Small intestine (tissue), 16 donors: ENCODE measurements at places on chromosomes 13 and 19. TPM values are rescaled to one million over a fixed set of nuclear protein-coding genes. Genes with fewer than 3 reads are reported as not detected.

- no peak for DNase-seq
These were observed 80.6 kb downstream of the NUFIP1 start for GRCh38 chr13:44908712-44909111.

GRCh38 chr19:20151617-20152145 lies 15.3 kb upstream of the ZNF486 start:
- DNase-seq = no peak

The KIR3DL1 gene
- polyA plus RNA-seq = not detected

The COL5A3 gene
- 0.67 TPM for polyA plus RNA-seq

DNA sequence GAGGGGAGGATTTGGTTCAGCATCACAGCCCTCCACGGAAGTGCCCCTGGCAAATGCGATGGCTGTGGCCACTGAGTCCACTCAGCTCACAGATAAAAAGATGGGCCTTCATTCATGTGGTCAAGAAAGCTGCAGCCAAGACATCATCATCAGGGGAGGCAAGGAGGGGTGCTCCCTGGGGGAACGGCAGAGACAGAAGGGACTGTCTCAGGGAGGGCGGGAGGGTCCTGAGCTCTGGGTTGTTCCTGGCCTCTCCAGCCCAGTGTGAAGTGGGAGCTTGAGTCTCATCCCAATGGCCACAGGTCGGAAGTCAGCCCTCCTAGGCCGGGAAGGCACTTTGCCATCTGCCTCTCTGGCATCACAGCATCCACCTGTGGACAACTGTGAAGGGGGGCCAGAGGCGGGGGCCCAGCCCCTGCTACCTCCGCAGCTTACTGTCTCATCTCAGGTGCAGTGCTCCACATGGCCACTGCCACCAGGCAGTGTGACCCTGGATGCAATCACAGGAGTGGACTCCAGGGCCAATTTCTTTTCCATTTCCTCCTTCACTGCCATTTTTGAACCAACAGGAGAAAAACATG lies 137.8 kb upstream of the SOX1 start:
- DNase-seq = no peak

The PRRG2 gene
- polyA plus RNA-seq = 14.7 TPM
